ENCODE measurements at places on chromosomes 5 and 9.

GRCh38 chr9:32413424-32413823 lies 29.0 kb downstream of the ACO1 start:
- DNase-seq = no peak

DNA sequence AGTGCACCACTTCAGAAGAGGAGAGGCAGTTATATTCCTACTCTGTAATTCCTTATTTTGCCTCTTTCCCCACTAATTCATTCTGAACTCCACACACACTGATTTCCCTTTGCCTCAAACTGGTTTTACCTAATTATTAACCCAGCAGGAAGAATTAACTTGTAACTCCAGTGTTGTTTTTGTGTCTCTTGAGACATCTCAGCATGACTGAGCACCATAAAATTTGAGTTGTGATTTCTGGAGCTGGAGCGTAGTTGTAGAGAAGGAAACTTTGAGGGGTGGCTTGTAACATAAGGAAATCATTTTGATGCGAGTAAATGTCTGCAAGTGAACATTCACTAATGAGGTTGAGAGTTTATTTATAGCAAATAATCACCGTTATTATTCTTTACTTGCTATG lies 265.2 kb downstream of the TMEM38B start:
- no peak for DNase-seq

DNA sequence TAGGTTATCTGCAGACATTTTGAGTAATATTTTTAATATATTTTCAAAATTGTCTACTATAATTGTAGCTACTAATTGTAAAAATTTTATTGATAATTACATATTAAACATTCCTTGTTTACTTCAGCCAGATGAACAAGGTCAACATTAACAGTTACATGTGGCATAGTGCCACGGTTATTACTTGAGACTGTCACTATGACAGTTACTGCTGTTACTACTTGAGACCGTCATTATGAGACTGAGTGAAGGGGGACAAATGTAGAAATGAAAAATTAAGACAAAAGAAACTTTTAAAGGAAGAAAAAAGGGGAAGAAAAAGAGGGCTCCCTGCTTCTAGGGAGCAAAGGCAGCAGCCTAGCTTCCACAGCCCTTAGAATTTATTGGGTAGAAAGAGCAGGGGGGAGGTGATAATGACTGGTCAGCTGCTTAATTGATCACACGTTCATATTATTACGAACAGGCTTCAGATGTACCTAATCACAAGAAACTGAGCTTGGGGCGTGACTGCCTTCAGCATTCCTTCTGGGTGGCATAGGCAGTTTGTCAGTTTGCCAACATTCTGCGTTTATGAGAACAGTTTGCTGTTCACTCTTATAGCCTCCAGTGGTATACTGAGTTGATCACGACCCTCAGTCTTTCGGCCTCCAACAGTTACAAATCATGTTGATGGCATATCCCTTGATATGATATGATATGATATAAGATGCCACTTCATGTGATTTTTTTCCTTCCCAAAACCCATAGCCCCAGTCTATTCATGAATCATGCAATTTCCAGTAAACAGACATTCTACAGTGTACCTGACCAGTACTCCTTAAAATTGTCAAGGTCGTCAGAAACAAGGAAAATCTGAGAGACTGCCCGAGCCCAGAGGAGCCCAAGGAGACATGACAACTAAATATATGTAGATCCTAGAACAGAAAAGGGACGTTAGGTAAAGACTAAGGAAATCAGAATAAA lies 13.1 kb downstream of the MARCHF6 start:
- no peak for DNase-seq

GRCh38 chr9:80028501-80028900 lies 456.7 kb downstream of the TLE4 start:
- no peak for DNase-seq

Data from T-helper 1 cell (primary cell).